ENCODE measurements at places on chromosomes 4 and X.

GRCh38 chr4:146179784-146180370, 4.4 kb downstream of the LSM6 start:
- H3K27me3 ChIP-seq = no peaks in the 10 kb centered on the region
- no peak overlapping the region for H3K27ac ChIP-seq
- H3K36me3 ChIP-seq = no peaks in the 10 kb centered on the region
- no peak for DNase-seq
- H3K4me1 ChIP-seq = peaks cover 4% of the 10 kb centered on the region

GRCh38 chr4:1684506-1685234, 557 bp upstream of the FAM53A start:
- H3K4me1 ChIP-seq = no peaks in the 10 kb centered on the region
- no peaks in the 10 kb centered on the region for H3K36me3 ChIP-seq
- no peak for DNase-seq
- peak overlapping the region; percentile 80 for H3K27ac ChIP-seq
- H3K27me3 ChIP-seq = no peaks in the 10 kb centered on the region

GRCh38 chrX:21004835-21005234, 369.4 kb upstream of the CNKSR2 start:
- no peak overlapping the region for H3K27ac ChIP-seq
- no peaks in the 10 kb centered on the region for H3K27me3 ChIP-seq
- H3K36me3 ChIP-seq = no peaks in the 10 kb centered on the region
- no peak for DNase-seq
- no peak overlapping the region for H3K4me3 ChIP-seq

- no peaks in the 10 kb centered on the region for H3K4me1 ChIP-seq
- H3K27ac ChIP-seq = no peak overlapping the region
- no peaks in the 10 kb centered on the region for H3K36me3 ChIP-seq
- no peaks in the 10 kb centered on the region for H3K27me3 ChIP-seq
- no peak for DNase-seq
- H3K4me3 ChIP-seq = no peak overlapping the region
Measured at GRCh38 chrX:3526071-3526470, 179.6 kb upstream of the MXRA5 start.

- no peaks in the 10 kb centered on the region for H3K27me3 ChIP-seq
- H3K4me3 ChIP-seq = no peak overlapping the region
- no peaks in the 10 kb centered on the region for H3K4me1 ChIP-seq
Measured at GRCh38 chrX:39772057-39772832, 325.5 kb downstream of the BCOR start.

DNA sequence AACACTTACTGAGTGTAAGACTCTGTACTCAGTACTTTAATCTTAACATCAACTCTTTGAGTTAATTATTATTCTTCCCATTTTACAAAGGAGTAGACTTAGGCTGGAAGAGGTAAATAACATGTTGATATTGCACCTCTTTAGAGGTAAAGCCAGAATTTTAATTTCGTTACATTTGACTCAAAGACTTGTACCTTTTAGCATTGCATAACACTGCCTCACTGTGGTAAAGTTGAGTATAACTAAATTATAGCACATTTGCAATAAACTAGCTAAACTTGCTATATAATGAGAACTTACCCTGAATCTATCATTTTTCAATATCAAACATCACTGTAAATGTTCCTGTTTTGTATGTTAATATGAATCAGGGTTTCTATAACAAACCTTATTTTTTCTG, 218.5 kb downstream of the PRR32 start:
- H3K36me3 ChIP-seq = no peaks in the 10 kb centered on the region
- no peaks in the 10 kb centered on the region for H3K27me3 ChIP-seq
- H3K4me3 ChIP-seq = no peak overlapping the region
- no peaks in the 10 kb centered on the region for H3K4me1 ChIP-seq
- H3K27ac ChIP-seq = no peak overlapping the region

Data from breast epithelium (tissue), 4 donors.